ENCODE measurements at places on chromosomes 7 and 10.
A peak's percentile ranks its signal among the peaks of the same experiment; 100 is the strongest.

GRCh38 chr7:33730958-33731357 is 174.4 kb upstream of the BMPER start:
- H3K4me3 ChIP-seq, result no peak overlapping the region
- no peaks in the 10 kb centered on the region for H3K36me3 ChIP-seq
- H3K27me3 ChIP-seq, result no peaks in the 10 kb centered on the region

DNA sequence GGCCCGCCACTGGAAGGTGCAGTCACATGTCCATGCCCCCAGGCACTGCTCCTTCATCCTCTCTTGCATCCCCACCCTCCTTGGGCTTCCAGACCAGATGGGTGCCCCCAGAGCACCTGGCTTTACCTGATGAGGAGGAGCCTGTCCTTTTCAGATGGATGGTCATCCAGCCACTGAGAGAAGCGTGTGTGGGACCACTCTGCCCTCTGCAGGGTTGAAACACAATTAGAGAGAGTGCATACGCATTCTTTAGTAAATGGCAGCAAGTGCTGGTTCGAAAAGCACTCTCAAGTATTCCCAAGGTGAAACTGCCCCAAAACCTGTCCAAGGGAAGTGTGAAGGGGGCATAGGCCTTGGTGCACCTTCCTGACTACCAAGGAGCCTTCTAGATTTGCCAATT is 41.6 kb downstream of the HBP1 start:
- no peaks in the 10 kb centered on the region for H3K27me3 ChIP-seq
- no peak overlapping the region for H3K27ac ChIP-seq
- H3K4me1 ChIP-seq, result no peaks in the 10 kb centered on the region
- peaks cover 37% of the 10 kb centered on the region for H3K36me3 ChIP-seq
- DNase-seq, result no peak
- H3K4me3 ChIP-seq, result no peak overlapping the region

DNA sequence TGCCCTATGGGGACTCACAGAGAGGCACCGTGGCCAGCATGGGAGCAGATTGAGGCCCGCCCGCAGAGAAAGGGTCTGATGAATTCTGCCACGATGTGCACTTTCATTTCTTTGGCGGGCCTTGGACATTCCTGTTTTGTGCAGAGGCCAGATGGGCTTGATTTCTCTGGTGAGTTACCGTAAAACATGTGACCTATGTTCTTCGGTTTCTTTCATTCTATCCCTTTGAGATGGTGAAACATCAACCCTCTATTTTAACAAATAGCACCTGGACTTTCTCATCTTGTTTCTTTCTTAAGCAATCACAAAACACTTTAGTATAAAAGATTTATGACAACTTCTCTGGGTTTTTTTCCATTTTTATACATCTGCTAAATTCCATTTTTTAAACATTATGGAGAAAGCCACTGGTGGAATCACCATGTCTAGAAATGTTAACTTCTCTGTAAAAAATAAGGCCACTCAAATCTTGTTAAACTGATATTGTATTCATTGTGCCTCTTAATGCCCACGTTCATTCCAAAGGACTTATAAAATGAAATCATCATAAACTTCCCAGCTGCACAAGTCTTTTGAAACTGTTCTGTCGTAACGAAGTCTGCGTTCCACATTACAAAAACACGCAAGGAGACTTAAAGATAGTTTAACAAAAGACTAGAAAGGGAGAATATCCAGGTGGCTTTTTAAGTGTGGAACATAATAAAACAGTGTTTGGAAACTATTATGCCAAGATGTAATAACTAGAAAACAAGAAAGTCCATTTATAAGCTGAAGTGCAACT is 21.4 kb upstream of the ODAD2 start:
- peaks cover 16% of the 10 kb centered on the region for H3K27me3 ChIP-seq
- H3K4me3 ChIP-seq, result no peak overlapping the region
- no peaks in the 10 kb centered on the region for H3K36me3 ChIP-seq
- H3K4me1 ChIP-seq, result no peaks in the 10 kb centered on the region
- DNase-seq, result no peak

DNA sequence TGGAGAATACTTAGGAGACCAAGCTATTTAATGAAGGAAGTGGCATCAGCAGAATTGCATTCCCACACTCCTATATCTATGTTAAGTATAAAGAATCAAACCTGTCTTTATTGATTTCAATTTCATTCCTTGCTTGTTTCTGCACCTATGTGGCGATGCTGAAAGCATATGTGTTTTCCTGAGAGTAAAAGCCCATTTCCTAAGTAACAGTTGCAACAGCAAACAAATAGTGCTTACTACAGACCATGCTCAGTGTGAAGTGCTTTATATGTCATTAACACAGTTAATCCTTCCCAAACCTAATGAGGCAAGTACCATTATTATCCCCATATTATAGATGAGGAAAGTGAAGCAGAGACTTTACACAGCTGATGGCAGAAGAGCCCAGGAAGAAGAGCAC is 552.1 kb downstream of the PARD3 start:
- no peak overlapping the region for H3K4me3 ChIP-seq
- no peaks in the 10 kb centered on the region for H3K4me1 ChIP-seq
- no peaks in the 10 kb centered on the region for H3K36me3 ChIP-seq
- no peak for DNase-seq
- H3K27me3 ChIP-seq, result no peaks in the 10 kb centered on the region

DNA sequence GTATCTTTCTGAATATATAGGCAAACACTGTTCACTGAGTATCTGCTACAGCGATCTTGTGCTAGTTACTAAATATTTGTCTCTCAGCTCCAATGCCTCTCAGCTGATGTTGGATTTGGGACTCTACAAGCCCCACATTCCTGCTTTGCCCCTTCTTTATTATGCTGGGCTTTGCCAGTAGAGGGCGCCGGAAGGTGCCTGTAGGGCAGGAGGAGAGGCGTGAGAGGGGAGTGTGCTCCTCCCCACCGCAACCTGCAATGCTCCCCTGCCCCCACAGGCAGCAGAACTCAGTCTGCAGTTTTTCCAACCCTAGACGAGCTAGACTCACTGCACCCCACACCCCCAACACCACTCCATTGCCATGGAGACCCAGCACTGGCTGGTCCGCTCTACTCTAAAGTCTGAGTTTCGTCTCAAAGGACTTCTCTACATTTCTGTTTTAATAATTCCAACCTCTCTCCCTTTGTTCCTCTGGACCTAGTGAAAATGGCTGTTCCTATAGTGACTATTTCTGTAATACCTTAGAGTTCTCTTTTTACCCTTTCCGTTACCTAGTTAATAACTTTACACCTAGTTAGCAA is 337.6 kb downstream of the CCSER2 start:
- H3K4me3 ChIP-seq, result no peak overlapping the region
- no peaks in the 10 kb centered on the region for H3K4me1 ChIP-seq
- no peaks in the 10 kb centered on the region for H3K27me3 ChIP-seq
- peak; percentile 33 for DNase-seq
- no peak overlapping the region for H3K27ac ChIP-seq

DNA sequence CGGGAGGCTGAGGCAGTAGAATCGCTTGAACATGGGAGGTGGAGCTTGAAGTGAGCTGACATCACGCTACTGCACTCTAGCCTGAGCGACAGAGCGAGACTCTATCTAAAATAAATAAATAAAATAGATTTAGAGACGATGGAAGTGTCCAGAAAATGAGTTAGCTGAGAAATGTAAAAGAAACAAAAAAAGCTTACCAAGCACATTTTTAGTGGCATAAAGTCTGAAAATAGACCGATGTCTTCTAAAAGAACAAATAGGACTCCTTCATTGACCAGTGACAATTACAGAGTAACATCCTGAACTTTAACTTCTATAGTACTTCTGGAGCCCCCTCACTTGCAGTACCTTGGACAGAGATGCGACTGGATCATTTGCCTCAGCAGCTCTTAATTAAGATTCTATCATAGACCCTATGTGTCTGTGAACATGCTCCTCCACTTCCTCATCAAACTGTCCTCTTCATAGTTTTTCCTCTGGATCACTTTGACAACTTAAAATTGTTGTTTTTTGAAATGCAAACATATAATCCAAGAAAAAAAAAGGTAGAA is 25.2 kb upstream of the SRPK2 start:
- H3K4me3 ChIP-seq, result no peak overlapping the region
- no peaks in the 10 kb centered on the region for H3K36me3 ChIP-seq
- DNase-seq, result no peak
- no peaks in the 10 kb centered on the region for H3K4me1 ChIP-seq
- no peak overlapping the region for H3K27ac ChIP-seq

DNA sequence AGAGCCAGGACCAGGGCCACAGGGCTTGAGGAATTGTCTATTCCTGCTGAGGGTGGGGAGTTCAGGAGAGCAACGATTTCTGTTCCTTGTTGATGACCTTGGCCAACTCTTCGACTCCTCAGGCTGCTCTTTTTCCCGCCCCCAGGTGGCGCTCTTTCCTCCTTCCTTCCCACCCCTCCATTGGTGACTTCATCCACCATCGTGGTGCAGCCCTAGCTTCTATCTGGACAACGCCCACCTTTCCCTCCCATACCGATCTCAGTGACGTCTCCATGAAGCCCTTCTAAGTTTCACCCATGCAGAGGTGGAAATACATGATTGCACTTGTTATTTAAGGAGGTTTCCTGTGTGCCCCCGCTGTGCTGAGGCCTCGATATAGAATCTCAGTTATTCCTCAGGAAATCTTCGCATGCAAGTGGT is 22.1 kb upstream of the CARD11 start:
- H3K27me3 ChIP-seq, result no peaks in the 10 kb centered on the region
- H3K4me1 ChIP-seq, result peaks cover 90% of the 10 kb centered on the region
- H3K4me3 ChIP-seq, result peak overlapping the region; percentile 35
- DNase-seq, result peak; percentile 85

GRCh38 chr7:13725591-13725990 is 263.9 kb downstream of the ETV1 start:
- H3K4me1 ChIP-seq, result no peaks in the 10 kb centered on the region
- no peak overlapping the region for H3K4me3 ChIP-seq
- no peaks in the 10 kb centered on the region for H3K36me3 ChIP-seq
- no peak for DNase-seq

DNA sequence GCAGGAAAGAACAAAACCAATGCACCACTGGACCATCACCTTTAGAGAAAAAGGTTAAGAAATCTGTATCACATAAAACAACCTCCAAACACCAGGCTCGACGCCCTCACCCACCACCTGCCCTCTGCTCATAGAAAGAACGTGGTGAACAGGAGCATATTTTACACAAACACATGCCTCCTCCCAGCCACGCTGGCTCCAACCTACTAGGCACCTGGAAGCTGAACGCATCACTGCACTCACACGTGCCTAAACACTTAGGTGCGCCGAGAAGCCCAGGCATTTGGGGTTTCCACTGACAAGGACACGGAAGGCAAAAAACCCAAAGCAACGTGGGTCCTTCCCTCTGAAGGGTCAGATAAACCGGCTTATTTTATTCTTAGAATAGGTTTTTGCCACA is 56.0 kb downstream of the PTPRN2 start:
- peaks cover 5% of the 10 kb centered on the region for H3K27me3 ChIP-seq
- H3K36me3 ChIP-seq, result no peaks in the 10 kb centered on the region
- no peak for DNase-seq

DNA sequence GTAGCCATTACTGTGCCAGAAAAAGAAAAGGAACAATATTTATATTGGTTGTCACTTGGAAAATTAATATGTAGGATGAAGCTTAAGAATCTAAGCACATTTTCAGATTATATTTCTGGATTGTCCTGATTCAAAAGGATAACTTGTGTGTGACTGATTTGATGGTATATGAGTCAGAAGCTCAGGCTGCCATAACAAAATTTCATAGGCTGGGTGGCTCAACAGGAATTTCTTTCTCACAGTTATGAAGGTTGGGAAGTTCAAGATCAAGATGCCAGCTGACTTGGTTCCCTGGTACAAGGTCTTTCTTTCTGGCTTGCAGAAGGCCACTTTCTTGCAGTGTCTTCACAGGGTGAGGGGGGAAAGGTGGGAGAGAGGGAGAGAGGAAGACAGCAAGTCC is 108.5 kb downstream of the ST7 start:
- no peak for DNase-seq
- no peak overlapping the region for H3K27ac ChIP-seq
- H3K4me1 ChIP-seq, result peaks cover 1% of the 10 kb centered on the region
- no peak overlapping the region for H3K4me3 ChIP-seq
- no peaks in the 10 kb centered on the region for H3K27me3 ChIP-seq
- H3K36me3 ChIP-seq, result no peaks in the 10 kb centered on the region

GRCh38 chr10:132066186-132066585 is 440 bp downstream of the JAKMIP3 start:
- H3K4me1 ChIP-seq, result peaks cover 6% of the 10 kb centered on the region
- peaks cover 2% of the 10 kb centered on the region for H3K27me3 ChIP-seq
- no peaks in the 10 kb centered on the region for H3K36me3 ChIP-seq
- no peak overlapping the region for H3K27ac ChIP-seq
- peak overlapping the region; percentile 30 for H3K4me3 ChIP-seq

- no peaks in the 10 kb centered on the region for H3K36me3 ChIP-seq
- H3K27ac ChIP-seq, result no peak overlapping the region
- no peak for DNase-seq
- peaks cover 10% of the 10 kb centered on the region for H3K27me3 ChIP-seq
Observed at GRCh38 chr10:13700473-13701144, 113.8 kb downstream of the PRPF18 start.

DNA sequence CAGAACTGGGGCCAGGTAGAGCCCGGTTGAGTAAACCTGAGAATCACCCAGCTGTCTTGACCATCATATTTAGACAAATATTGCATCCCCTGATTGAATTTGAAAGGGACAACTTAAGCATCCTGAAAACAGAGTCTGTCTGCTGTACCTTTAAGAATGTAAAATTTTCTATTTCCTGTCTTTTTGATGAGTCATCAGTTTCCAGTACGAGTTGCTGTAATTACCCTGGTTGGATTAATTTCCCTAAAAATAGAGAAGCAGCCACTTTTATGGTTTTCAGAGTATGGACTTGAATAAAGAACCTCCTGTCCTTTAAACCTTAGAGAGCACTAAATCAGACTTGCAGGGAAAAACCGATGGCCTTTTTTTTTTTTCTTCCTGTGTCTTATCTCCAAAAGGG is 164.6 kb upstream of the SH2B2 start:
- peaks cover 2% of the 10 kb centered on the region for H3K36me3 ChIP-seq
- no peak overlapping the region for H3K4me3 ChIP-seq
- H3K4me1 ChIP-seq, result peaks cover 15% of the 10 kb centered on the region
- H3K27me3 ChIP-seq, result no peaks in the 10 kb centered on the region
- no peak for DNase-seq
- peak overlapping the region; percentile 71 for H3K27ac ChIP-seq

DNA sequence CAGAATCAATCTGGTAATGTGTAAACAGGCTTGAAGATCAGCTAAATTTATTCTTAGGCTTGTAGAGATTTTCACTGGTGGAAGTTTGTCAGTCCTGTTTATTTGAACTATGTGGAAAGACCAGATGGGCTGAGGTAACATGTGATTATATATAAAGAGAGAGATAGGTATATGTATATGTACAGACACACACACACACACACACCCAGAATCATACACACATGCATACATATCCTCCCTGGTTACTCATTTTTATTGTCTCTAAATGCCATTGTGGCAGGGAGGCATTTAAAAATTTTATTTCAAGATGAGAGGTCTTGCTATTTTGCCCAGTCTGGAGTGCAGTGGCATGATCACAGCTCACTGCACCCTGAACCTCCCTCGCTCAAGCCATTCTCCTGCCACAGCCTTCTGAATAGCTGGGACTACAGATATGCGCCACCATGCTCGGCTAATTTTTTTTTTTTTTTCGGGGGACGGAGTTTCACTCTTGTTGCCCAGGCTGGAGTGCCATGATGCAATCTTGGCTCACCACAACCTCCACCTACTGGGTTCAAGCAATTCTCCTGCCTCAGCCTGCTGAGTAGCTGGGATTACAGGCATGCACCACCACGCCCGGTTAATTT is 78.1 kb upstream of the CYTH3 start:
- no peaks in the 10 kb centered on the region for H3K27me3 ChIP-seq
- DNase-seq, result no peak
- peaks cover 10% of the 10 kb centered on the region for H3K4me1 ChIP-seq
